ENCODE measurements at places on chromosomes 12 and 14.

DNA sequence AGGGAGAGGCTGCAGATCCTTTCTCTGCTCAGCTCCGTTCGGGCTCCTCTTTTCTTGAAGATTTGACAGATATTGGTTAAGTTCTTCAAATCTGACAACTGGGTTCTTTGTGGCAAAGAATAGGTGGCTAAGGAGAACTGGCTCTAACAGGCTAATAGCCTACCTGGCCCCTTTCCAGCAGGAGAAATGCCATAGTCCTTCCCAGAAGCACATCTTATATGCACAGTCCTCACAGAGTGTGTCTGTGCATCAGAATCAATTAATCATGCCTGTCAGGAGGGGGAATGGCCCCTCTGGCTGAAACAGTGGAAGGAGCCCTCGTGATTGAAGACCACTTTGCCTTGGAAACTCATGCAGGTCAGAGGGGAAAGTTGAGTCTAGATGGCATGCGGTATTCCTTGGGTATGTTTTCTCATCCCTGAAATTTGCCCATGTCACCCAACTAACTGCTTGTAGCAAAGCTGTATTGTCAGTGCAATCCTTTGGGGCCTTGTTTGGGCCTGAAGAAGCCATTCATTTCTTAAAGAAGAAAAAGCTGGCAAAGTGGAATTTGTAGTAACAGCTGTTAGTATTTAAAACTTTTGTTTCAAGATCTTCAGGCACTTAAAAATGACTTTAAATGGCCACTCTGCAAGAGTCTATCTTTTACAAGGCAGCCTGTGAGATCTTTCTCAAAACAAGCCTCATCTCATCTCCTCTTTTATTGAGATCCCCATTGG is 251.5 kb downstream of the ZFP36L1 start:
- DNase-seq = no peak

DNA sequence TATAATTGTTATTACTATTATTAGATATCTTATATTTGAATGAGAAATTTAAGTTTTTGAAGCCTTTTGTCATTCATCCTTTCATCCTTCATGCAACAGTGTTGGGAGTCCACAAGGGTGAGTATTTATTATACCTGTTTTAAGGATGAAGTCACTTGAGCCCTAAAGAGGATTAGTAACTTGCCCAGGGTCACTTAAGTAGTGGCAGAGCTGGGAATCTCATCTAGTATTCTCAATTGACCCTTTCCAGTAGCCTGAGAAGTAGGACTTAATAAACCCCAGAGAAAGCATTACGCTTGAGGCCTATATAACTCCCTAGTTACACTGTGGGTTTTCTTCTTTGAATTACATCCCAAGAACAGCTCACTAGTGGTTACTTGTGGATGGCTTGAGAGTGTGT is 119.8 kb downstream of the SRGAP1 start:
- DNase-seq = no peak

- DNase-seq = no peak
Measured at GRCh38 chr14:36910578-36910977, 248.9 kb downstream of the PAX9 start.

GRCh38 chr14:60266021-60266937 is 17.3 kb downstream of the PPM1A start:
- no peak for DNase-seq

DNA sequence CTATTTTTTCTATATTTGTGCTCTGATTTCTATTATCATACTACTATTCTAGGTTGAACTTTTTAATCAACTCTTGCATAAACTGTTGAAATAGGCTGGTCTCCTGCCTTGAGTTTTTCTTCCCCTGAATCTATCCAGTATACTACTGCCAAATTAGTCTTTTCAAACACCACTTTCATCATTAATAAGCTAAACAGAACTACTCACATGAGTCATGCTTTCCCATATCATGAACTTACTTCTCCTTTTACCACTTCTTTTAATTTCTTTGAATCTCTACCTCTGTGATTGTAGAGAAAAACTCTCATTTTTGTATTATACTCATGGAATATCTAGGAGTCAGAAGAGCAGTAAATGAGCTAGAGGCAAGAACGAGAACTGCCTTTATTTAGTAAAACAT is 340.3 kb upstream of the PDE3A start:
- DNase-seq = no peak

DNA sequence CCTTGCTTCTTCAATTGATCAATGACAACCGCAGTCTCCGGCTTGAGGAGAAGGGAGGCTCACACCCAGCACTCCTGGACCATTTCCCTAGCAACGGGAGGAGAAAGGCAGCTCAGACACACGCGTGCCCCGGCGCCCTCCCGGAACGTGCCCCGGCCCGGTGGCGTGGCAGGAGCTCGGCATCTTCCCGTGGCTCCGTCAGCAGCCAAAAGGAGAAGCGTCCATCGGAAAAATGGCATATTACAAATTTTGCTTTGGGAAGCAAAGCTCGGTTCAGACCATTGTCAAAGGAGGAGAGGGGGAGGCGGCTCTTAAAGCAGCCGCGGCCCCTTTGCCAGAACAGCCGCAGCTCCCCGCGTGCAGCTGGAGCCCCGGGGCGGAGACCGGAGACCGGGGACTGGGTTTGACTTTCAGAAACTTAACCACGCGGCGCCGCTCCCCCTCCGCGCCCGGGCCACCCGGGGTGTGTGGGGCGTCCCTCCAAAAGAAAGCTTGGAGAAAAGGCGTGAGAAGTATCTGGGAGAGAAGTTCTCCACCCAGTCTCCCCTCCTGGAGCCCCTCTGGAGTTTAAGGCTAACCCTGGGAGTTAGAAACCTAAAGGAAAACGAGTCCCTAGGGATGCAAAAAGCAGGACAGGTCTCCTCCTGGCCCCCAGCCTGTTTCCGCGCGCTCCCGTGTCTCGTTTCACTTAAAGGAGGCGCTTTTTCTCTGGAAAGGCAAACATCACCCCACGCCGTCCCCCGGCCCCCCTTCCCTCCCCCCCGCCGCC is 545 bp downstream of the PPFIA2 start:
- no peak for DNase-seq

DNA sequence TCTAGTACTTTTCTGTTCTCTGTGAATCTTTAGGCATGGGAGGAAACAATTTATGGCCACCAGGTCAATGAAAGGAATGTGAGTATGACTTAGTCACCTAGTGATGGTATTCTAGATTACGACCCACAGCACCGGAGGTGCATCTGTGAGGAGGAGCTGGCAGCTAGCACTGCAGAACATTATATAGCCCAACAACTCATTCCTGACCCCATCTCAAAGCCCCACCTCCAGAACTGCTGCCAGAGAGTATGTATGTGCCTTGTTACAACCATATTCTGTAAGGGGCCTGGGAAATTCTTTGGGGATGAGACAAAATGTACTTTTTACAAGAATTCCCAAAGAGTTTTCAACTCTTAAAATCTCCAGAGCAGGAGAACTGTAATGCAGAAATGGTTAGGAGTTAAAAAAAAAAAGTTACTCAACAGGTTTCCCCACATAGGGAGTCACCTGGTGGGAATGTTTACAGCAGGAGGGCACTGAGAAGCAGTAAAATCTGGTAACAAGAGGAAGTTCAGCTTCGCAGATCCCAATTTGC is 34.9 kb upstream of the CERS5 start:
- no peak for DNase-seq

- peak; percentile 5 for DNase-seq
Measured at GRCh38 chr14:90491221-90491885, 94.5 kb downstream of the CALM1 start.

DNA sequence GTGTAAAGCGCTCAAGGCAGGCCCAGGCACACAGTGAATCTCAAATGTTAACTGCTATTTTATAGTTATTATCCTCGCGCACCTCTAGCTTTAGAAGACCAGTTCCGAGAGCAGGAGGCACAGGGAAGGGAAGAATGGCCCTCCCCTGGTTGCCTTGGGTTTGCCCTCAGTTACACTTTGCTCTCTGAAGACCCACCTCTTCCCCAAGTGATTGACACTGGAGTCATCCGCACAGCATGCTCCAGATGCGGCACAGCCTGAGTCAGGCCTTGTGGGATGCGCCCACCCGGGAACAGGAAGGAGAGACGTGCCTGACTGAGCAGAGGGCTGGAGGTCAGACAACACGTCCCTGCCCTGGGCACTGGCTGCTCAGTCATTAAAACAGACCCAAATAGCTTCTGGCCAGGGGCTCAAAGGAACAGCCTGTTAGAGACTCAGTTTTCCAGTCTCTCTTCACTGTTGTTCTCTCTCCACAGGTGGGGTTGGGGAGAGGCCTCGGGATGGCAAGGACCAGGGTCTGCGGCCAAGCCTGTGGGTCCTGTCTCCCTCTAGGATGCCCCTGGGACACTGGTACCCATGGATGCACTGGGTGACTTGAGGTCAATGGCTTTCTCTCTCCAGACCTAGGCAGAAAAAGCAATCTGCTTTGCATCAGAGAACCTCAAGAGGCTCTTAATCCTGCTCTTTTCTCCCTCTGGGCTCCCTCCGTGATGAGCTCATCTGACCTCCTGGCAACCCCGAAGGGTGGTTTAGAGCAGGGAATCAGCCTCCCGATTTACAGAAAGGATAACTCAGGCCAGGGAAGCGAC is 13.6 kb upstream of the MLXIP start:
- no peak for DNase-seq

DNA sequence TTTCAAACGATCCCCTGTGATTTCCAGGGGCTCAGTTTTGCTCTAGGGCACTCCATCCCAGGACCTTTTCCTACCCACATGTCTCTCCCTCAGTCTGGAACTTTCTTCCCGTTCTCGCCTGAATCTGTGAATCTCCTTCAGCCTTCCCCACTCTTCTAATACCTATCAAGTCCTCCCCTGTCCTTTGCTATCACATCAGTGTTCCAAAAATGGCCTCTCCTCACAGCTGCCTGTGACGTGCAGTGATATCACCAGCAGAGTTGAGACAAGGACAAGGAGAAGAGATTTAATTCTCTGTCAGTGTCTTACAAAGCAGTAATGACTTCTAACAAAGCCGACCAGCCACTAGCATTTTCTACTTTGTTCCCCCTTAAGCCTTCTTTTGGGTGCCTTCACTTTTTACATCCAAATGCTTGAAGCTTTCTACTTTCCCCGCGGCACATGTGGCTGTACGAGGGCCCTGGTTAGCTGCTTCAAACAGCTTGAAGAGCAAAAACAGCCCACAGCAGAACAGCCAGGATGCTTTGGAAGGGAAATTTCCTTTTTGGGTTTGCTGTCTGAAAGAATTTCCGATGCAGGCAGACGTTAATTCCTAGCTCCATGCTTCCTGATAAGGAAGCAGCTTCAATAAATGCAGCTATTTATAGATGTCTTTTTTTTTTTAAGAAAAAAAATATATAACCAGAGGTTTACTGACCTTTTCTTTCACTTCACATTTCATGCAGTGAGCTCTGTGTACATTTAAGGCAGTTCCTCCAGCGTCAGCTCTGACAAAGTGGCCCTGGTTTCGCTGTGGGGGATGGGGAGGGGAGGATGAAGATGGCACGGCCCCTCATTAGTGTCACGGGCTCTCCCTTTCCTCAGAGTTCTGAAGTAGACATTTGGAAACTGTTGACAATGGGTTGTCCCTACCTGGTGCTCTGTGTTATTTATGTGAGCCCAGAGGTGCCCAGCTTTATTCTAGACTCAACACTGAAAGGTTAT is 109.3 kb downstream of the ETV6 start:
- no peak for DNase-seq

- no peak for DNase-seq
Measured at GRCh38 chr12:6253278-6253677, 53.1 kb downstream of the CD9 start.

GRCh38 chr14:72201645-72202044 is 269.4 kb downstream of the RGS6 start:
- DNase-seq = no peak

GRCh38 chr12:22360774-22361173 is 26.3 kb upstream of the ST8SIA1 start:
- no peak for DNase-seq

DNA sequence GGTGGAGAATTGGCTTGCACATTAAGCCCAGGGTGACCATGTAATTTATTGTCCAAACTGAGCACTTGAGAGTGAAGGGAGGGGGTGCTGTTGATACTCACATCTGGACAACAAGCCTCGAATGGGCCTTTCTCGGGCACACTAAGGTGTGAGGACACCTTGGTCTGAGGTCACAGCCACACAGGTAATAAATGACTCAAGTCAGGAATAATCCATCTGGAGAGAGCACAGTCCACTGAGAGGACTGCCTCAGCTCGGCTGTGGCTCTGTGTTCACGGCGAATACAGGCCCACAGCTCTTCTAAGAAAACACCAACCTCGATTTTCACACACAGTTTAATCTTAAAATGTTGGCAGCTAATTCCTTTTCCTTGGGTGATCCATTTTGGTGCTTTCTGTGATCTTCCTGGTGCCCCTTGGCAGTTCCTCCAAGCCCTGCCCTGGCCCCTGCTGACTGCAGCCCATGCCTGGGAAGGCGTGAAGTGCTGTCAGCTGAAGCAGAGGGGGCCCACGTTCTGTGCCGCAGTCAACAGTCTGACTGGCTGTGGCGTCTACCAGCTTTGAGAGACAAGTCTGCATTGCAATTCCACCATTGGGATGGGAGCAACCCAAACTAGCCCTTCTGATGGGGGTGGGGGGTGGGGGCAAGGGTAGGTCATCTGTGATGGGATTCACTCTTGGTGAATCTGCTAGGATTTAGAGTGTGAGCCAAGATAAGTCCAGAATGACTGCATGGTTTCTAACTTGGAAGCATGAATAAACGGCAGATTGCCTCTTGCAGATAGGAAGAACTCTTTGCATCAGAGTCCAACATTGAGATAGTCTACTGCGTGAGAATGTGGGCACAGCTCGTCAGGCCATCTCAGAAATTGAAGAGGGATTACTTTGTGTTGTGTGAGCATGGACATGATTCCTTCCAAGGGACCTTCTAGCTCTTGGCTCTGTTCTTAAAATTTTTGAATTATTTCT is 42.8 kb downstream of the ZNF664 start:
- no peak for DNase-seq

DNA sequence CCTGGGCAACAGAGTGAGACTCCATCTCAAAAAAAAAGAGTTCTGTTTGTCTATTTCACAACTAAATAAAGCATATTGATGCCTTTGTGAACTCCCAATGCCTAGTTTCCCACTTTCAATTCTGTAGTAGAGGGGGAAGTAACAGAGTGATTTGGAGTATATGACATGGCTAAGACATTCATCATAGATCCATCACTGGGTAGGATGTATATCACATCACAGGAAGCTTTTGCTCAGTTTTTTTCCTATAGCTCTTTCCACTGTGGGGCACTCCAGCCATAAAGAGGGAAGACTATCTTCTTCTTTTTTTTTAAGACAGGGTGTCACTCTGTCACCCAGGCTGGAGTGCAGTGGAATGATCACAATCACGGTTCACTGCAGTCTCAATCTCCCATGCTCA is 154.0 kb upstream of the BCL2L14 start:
- DNase-seq = no peak

GRCh38 chr14:56193347-56193746 is 75.1 kb downstream of the PELI2 start:
- DNase-seq = no peak

DNA sequence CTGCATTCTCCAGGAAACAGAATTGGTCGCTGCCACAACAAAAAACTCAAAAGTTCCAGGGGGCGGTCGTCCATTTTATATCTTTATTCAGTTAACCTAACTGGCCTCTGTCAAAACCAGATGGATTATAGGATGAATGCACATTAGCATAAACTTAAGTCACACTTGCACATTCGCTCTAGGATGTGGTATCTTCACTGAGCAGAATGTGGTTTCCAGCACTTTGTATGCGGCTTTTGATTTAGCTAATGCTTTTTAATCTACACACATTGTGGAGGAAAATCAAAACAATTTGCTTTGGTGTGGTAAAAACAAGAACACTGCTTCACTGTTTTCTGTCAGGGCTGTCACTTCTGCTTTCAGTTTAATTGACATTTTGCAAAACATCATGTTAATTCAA is 4.5 kb downstream of the TAS2R50 start:
- no peak for DNase-seq

All from AG09319 (cell line).